ENCODE measurements at places on chromosomes 6 and 20. TPM values are rescaled to one million over a fixed set of nuclear protein-coding genes. Genes with fewer than 3 reads are reported as not detected.

- H3K36me3 ChIP-seq, result no peaks in the 10 kb centered on the region
- H3K27ac ChIP-seq, result no peak overlapping the region
- no peaks in the 10 kb centered on the region for H3K27me3 ChIP-seq
- no peaks in the 10 kb centered on the region for H3K4me1 ChIP-seq
- H3K4me3 ChIP-seq, result no peak overlapping the region
Observed at GRCh38 chr6:17957498-17957897, 29.9 kb downstream of the KIF13A start.

CDSN gene
- 0.35 TPM for total RNA-seq

- peaks cover 18% of the 10 kb centered on the region for H3K4me1 ChIP-seq
- no peaks in the 10 kb centered on the region for H3K36me3 ChIP-seq
- H3K4me3 ChIP-seq, result no peak overlapping the region
- no peak for DNase-seq
- no peaks in the 10 kb centered on the region for H3K27me3 ChIP-seq
Observed at GRCh38 chr6:155678361-155678760, 222.7 kb upstream of the NOX3 start.

- H3K36me3 ChIP-seq, result peaks cover 63% of the 10 kb centered on the region
- peak within 1 kb of the TSS; percentile 89 for H3K4me3 ChIP-seq
- no peaks in the 10 kb centered on the region for H3K27me3 ChIP-seq
- no peak for DNase-seq
- peak within 1 kb of the TSS; percentile 92 for H3K27ac ChIP-seq
Observed at GRCh38 chr6:31728767-31729514, at the start of gene DDAH2. Gene DDAH2 (minus strand): TSS chr6:31729299. CDS start chr6:31729161, 138 bp downstream.

KCNS1 gene
- total RNA-seq, result 10.4 TPM

GRCh38 chr6:4880363-4880762, 104.2 kb downstream of the CDYL start:
- peaks cover 8% of the 10 kb centered on the region for H3K4me1 ChIP-seq
- no peak overlapping the region for H3K4me3 ChIP-seq
- no peaks in the 10 kb centered on the region for H3K36me3 ChIP-seq
- H3K27ac ChIP-seq, result no peak overlapping the region

- no peak overlapping the region for H3K4me3 ChIP-seq
- no peak for DNase-seq
- no peak overlapping the region for H3K27ac ChIP-seq
- no peaks in the 10 kb centered on the region for H3K27me3 ChIP-seq
- no peaks in the 10 kb centered on the region for H3K36me3 ChIP-seq
Observed at GRCh38 chr6:1263039-1263849, 48.7 kb upstream of the FOXQ1 start.

TNFRSF6B gene
- not detected for total RNA-seq

DNA sequence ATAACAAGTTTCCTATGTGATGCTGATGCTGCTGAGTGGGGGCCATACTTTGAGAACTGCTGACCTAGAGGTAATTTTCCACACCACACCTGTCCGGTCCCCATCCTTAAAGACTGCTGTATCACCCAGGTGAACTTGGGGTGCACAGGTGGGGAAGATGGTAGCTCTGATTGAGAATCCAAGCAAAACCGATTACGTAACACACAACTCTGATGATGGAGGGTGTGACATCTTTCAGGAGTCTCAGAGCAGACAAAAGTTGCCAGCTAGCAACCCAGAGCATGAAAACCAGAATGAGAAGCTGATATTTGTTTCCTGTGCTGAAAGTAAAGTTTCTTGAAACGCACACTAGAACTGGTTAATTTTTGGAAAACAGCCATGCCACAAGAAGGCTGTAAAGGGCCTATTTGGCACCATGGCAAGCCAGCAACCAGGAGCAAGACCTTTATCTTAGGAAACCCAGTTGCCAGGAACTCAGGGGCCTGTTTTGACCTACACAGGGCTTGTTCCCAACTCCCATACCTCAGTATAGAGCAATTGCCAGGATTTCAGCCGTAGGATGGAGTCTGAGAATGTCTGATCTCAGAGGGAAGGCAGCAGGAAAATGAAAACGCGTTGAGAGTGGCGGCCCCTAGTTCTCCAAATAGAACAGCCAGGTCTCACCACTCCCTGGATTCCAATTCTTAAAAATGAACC, 21.6 kb upstream of the TBC1D7 start:
- H3K4me1 ChIP-seq, result peaks cover 19% of the 10 kb centered on the region
- no peaks in the 10 kb centered on the region for H3K27me3 ChIP-seq
- DNase-seq, result no peak
- no peak overlapping the region for H3K4me3 ChIP-seq

Measured in Calu3 (cell line).